ENCODE measurements at places on chromosomes 12 and 14.

GRCh38 chr14:71366861-71367260 lies 459.6 kb downstream of the PCNX1 start:
- no peak for DNase-seq

DNA sequence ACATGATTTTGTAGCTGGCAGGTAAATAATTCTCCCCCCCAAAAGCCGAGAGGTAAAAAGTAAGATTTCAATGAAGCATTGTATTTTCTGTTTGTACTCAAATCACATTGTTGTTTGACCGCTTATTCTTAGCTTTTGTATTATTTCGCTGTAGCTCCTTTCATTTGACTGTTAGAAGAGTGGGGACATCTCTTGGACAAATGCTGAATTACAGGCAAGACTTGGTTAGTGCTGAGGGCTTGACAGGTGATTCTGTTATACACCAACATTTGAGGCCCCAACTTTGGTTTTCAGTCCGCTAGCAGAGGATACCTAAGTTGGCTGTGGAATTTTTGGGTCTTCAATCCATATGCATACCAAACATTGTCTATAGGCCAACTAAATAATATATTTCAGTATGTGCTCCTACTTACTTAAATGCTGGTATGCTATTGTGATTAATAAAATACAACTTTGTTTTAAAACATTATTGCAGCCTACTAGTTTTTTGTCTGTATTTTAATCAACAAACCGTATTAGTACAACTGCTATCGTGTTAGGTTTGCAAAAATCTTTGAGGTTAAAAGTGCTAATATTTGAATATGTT lies 102.2 kb downstream of the ERC1 start:
- peak; percentile 64 for DNase-seq

- no peak for DNase-seq
Observed at GRCh38 chr12:51070004-51070403, 13.4 kb downstream of the CSRNP2 start.

DNA sequence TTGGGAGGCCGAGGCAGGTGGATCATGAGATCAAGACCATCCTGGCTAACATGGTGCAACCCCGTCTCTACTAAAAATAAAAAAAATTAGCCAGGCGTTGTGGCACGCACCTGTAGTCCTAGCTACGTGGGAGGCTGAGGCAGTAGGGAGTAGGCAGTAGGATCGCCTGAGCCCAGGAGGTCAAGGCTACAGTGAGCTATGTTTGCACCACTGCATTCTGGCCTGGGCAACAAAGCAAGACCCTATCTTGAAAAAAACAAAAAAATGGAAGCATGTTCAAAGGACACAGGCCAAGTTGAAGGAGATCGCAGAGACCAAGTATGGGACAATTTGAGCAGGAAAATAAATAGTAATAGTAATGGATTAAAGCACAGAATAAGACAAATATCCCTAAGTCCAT lies 14.2 kb downstream of the NCAPD2 start:
- DNase-seq, result no peak

- DNase-seq, result no peak
Observed at GRCh38 chr14:93538413-93538812, 107.7 kb downstream of the UNC79 start.

GRCh38 chr12:101743242-101743641 lies 4.0 kb upstream of the SYCP3 start:
- DNase-seq, result no peak

- no peak for DNase-seq
Observed at GRCh38 chr12:98280152-98280551, 235.2 kb upstream of the TMPO start.

DNA sequence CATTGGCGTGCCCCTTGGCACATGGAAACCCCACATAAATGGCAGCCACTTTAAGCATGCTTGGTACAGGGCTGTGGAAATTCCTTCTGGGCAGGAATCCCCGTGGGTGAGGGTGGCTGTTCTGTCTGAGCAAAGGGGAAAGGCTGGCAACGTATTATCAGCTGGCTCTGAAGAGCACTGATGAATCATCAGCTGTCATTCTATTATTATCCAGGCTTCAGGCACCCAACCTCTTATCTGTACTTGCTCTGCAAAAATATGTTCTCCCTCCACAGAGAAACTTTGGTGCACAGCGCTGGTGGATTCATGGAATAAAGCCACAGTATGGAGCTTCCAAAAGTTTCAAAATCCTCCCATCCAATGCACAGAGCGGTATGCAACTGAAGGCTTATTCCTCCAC lies 167.1 kb downstream of the TBX5 start:
- no peak for DNase-seq

GRCh38 chr14:92316937-92317336 lies 6.0 kb upstream of the SLC24A4 start:
- no peak for DNase-seq

DNA sequence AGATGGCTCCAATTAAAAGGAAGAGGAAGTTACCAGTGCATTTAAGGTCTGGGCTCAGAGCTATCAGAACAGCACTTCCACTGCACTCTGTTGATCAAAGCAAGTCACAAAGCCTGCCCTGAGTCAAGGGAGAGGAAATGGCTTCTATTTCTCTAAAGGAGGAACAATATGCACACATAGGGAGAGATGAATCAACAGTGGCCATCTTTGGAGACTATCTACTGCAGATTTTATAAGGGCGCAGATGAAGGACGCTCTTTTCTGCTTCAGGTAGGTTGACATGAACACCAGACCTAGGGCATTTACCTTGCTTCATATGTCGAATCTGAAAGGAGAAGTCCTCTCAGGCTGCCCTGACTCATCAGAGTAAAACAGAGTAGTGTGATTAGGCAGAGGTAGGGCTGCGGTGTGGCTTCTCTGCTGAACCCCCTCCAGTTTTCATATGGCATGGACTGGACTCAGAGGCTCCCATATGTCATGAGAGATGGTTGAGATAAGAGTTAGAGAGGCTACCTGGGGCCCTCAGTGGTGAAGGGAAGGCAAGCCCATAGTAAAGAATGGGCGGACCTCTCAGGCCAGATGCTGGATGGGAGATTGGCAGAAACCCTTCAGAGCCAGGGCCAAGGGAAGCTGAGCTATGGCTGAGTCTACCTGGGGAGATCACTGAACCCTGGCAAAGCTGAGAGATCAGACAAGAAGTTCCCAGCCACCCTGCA lies 84.4 kb downstream of the ARF6 start:
- no peak for DNase-seq

DNA sequence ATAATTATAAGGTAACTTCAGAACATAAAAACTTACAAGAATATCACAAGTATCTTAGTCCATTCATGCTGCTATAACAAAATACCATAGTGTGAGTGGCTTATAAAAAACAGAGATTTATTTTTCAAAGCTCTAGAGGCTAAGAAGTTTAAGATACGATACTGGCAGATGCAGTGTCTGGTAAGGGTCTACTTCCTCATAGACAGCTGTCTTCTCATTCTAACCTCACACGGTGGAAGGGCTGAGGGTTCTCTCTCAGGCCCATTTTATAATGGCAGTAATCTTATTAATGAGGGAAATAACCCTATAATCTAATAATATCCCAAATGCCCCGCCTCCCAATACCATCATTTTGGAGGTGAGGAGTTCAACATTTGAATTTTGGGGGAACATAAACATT lies 23.7 kb upstream of the OSBPL8 start:
- no peak for DNase-seq

- DNase-seq, result no peak
Observed at GRCh38 chr12:3630621-3631271, 122.2 kb downstream of the CRACR2A start.

- DNase-seq, result no peak
Observed at GRCh38 chr12:131194166-131194565, 240.5 kb downstream of the ADGRD1 start.

GRCh38 chr12:123960029-123960735 lies 12.4 kb downstream of the CCDC92 start:
- no peak for DNase-seq

GRCh38 chr14:61420326-61420725 lies 98.9 kb downstream of the PRKCH start:
- DNase-seq, result no peak

DNA sequence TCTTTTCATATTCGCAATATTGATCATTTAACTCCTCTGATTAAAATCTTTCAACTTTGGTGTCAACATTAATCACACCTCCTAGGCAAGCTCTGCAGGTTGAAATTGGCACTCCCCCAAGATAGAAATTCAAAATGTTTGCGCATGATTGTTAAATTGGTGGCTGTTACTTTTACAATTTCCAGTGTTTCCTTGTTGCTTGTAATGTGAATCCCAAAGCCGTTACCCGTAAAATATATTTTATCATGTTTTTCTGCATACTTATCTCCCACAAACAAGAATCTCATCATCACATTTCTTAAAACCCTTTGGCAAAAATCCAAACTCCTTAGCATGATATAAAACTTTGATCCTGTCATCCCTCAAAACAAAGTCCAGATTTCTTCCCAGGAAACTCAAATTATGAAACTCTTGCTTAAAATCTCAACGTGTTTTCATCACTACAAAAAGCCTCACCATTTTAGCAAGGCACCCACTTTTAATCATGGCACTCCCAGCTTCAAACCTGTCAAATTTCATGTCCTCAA lies 14.7 kb downstream of the RTL1 start:
- DNase-seq, result no peak

DNA sequence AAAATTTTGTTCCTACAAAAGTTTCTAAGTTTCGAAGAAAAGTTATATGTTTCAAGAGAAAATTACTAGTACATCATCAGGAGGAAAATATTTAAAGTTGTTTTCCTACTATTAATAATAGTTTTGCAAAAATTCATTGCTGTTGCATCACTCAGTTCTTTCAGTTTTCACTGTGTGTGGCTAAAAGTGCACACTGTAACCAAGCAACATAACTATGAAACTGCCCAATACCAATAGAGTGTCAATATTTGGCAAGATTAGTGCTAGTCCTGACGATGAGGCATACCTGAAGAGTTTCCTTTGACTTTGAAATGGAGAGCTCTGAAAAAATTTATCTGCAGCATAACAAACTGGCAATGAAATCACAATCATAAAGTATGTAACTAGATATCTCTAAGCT lies 194.3 kb downstream of the CPNE8 start:
- DNase-seq, result no peak

- DNase-seq, result no peak
Observed at GRCh38 chr14:24430143-24430681, 458 bp downstream of the KHNYN start.

DNA sequence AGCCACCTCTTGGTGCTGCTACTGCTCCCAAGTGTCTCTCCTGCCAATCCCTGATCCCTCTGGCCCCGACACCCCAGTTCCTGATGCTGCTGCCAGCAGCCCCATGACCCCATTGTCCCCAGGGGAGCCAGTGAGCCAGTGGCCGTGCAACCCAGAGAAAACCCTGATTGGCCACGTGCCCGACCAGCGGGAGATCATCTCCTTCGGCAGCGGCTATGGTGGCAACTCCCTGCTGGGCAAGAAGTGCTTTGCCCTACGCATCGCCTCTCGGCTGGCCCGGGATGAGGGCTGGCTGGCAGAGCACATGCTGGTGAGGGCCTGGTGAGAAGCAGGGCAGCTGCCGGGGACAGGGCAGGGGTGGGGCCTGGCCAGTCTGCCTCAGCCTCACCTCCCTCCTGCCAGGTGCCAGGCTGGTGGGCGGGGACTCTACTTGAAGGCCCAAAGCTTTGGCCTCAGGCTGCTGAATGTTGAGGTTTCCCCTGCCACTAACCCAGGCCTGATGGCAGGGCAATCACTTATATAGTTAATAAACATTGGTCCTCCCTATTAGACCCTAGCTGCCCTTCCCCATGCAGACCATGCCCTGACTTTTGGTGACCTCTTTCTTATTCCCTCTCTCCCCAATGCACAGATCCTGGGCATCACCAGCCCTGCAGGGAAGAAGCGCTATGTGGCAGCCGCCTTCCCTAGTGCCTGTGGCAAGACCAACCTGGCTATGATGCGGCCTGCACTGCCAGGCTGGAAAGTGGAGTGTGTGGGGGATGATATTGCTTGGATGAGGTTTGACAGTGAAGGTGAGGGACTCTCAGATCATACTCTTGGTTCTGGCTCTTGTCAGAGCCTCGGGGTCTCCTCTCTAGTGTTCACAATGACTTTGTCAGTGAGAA lies 5.1 kb downstream of the PCK2 start:
- no peak for DNase-seq

DNA sequence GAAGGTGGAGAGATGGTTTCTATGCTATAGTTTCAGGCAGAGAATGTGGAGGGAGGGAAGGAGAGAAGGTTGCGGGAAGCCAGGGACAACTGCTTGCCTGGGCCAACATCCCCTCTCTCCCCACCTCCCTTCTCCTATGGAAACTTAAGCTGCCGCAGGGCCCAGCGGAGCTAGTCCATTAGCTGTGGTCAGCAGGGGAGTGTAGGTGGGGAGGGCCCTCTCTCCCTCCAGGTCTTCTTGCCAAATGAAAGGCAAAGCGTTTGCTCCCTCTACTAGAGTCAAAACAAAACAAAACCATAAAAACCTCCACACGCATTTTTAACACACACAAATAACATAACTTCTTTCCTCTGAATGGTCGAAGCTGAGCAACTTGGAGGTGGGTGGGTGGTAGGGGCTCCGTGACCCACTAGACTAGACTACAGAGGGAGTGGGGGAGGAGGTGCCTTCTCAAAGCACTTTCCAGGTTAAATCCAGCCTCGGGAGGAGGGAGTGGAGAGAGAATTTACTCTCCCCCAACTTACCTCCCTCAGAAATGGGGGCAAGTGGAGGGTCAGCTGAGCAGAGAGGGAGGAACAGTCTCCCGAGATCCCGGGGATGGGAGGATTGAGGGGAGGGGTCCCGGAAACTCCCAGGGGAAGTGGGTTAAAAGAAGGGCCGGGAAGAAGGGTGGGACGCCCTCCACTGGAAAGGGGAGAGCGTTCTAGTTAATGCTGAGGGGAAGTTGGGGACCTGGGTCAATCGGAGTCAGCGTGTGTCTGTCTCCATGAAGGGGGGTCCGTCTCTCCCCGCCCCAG lies 4.6 kb upstream of the CACNB3 start:
- no peak for DNase-seq

GRCh38 chr12:119668324-119668841 lies 450 bp downstream of the PRKAB1 start:
- no peak for DNase-seq

GRCh38 chr12:20099395-20100183 lies 268.7 kb upstream of the PDE3A start:
- DNase-seq, result no peak

- DNase-seq, result no peak
Observed at GRCh38 chr14:62216121-62216520, 453.9 kb downstream of the SNAPC1 start.

GRCh38 chr14:89648510-89648909 lies 231.5 kb upstream of the FOXN3 start:
- DNase-seq, result no peak

GRCh38 chr14:100914597-100915021 lies 11.1 kb upstream of the RTL1 start:
- DNase-seq, result no peak

DNA sequence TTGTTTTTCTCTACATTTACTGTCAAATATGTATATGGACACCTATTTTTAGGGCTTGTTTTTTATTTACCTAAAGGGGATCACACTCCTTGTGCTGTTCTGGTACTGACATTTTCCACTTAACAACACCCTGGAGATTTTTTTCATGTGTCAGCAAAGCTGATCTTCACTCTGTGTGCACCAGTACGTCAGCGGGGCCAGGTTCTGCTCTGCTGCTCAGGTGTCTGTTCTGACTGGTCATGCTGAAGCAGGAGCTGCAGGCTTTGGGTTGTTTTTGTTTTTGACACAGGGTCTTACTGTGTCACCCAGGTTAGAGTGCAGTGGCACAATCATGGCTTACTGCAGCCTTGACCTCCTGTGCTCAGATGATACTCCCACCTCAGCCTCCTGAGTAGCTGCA lies 81.9 kb upstream of the CCND2 start:
- DNase-seq, result no peak

- no peak for DNase-seq
Observed at GRCh38 chr12:24901576-24902461, 47.1 kb downstream of the BCAT1 start.
